ENCODE measurements at places on chromosomes 4 and X.

DNA sequence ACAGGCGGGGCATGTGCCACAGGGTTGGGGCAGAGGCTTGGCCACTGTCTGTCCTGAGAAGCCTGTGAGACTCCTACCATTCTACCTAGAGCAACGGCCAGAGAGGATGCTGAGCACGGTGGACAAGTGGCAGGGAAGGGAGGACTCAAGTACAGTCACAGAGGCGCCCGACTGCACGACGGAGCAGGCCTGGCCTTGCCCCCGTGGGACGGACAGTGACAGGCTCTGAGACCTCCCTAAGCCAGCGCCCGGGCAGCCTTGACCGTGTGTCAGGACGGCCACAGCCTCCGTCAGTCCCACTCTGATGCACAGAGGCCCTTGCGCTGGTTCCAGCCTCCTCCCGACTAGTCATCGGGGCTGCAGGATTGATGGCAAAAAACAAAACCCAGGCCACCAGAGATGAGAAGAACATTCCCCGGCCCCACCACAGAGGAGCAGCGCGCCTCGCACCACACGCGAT lies 36.7 kb upstream of the MXD4 start:
- no peak for DNase-seq

DNA sequence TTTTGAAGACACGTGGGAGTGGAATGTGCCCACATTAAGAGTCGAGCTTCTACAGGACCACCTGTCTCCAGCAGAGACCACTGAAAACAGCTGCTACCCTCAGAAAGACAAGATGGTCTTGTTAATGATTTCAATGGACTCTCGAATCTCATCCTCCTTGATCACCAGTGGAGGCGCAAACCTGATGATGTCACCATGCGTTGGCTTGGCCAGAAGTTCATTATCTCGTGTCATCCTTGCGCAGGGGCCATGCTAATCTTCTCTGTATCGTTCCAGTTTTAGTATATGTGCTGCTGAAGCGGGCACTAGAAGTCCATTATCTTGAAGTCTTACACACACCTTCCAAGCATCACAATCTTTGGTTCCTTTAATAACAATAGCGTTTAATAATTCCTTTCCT lies 23.3 kb downstream of the SPACA5B start:
- no peak for DNase-seq

- no peak for DNase-seq
These were observed 7.7 kb downstream of the LSM6 start for GRCh38 chr4:146183209-146183608.

- no peak for DNase-seq
These were observed 48.6 kb downstream of the WFS1 start for GRCh38 chr4:6318206-6318605.

- DNase-seq = no peak
These were observed 78.7 kb upstream of the DCLK2 start for GRCh38 chr4:149999485-150000074.

DNA sequence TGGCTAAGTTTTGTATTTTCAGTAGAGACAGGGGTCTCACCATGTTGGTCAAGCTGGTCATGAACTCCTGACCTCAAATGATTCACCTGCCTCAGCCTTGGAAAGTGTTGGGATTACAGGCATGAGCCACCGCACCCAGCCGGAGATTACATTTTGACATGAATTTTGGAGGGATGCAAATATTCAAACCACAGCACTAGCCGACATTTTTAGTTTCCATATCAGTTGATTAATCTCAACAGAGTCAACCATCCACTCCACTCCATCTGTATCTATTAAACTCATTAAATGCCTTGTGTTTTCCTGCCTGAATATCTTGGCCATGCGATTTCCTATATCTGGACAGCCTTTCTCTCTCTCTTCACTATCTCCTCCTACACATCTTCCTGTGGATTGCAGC lies 64.1 kb upstream of the PDGFRA start:
- no peak for DNase-seq

DNA sequence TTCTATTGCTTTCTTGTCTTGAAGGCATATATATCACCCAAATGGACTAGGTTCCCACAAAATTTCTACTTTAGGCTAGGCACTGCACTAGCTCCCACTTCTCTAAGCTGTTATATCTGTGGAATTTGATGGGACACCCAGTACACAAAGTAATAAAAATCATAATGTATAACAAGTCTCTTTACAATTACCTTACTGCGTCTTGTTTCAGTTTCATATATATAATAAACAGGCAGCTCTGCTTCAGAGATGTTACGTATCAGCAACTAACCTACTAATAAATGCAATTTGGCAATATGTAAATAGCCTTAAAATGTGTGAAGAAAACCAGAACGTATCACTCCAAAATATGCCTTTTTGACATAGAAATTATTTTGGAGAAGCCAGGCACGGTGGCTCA lies 42.0 kb upstream of the UGDH start:
- DNase-seq = no peak

DNA sequence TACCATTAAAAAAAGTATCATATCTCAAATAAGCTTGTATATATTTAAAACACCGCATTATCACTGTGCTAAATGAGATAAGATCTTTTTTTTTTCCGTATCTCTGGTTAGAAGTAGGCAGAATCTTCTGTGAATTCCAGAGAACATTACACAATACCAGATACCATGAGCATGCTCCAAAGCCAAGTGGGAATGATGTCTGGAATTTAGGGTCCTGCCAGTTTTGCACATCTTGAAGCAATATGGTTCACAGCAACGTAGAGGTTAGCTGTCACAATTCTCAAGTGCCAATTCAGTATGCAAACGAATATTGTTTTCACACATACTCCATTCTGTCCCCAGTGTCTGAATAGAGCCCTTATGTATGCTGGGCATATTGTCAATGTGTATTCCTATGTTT lies 127.5 kb upstream of the NEIL3 start:
- DNase-seq = no peak

DNA sequence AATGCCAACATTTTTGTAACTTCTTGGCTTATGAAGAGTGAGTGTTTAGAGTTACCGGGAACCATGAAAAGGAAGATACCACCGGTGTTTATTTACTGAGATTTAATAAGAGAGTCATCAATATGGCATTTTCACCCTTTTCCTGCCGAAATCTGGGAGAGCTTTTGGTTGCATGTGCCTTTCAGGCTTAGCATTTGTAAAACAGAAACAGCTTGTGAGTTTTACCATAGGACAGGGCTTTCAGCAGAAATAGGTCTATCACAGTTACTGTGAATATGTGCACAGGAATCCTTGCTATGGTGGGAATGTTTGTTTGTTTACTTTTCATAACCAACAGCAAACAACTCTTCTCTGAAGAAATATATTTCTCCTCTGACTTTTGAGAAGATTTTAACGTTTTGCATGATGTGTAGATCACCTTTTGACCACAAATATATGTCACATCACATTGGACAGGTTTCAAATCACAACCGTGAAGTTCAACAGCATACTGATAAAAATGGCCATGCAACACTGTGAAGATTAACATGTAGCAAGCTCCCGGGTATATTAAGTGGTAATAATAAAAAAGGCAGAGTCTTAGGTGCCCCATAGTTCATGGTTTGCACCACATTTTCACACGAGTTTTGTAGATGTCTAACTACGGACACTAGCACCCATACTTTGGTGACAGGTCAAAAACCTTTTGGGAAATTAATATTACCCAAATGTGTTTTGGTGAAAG lies 21.3 kb downstream of the ARHGAP24 start:
- DNase-seq = no peak

DNA sequence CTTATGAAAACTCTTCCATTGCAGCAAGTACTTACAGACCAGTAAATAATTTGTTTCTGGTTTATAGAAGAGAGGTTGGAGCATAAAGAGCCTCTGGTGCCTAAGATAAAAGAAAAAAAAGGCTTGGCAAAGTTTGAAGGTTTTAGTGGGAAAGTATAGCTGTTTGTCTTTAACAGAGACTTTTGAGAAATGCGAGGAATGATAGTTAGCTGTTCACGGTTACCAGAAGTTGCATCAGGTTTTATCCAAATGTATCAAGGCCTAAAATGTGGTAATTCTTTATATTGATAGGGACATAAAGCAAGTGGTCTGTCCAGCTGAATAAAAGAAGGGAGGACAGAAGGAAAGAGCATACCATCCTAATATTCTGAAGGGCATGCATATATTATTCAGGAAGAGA lies 29.3 kb downstream of the RAP1GDS1 start:
- no peak for DNase-seq

DNA sequence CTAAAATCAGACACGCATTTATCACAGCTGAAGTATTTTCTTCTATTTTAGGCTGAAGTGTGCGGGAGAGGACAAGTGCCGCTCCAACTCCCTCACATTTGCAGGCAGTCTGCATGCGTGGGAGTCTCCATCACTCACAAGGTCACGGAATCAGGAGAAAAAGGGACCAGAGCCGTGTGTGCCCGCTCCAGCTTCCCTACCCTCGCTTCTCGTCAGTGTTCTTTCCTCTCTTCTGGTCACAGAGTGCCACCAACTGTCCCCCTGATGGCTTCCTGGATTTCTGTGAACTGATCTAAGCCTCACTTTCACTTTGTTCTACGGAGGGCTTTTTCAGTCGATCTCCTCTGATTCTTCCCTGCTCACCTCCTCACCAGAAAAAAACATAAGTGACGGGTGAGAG lies 407.4 kb upstream of the AADAT start:
- DNase-seq = no peak

GRCh38 chrX:54301516-54301915 lies 56.3 kb downstream of the WNK3 start:
- DNase-seq = no peak

- DNase-seq = no peak
These were observed 135.8 kb upstream of the IL1RAPL2 start for GRCh38 chrX:104430072-104430741.

- DNase-seq = no peak
These were observed 13.7 kb downstream of the STAG2 start for GRCh38 chrX:123975180-123975579.

DNA sequence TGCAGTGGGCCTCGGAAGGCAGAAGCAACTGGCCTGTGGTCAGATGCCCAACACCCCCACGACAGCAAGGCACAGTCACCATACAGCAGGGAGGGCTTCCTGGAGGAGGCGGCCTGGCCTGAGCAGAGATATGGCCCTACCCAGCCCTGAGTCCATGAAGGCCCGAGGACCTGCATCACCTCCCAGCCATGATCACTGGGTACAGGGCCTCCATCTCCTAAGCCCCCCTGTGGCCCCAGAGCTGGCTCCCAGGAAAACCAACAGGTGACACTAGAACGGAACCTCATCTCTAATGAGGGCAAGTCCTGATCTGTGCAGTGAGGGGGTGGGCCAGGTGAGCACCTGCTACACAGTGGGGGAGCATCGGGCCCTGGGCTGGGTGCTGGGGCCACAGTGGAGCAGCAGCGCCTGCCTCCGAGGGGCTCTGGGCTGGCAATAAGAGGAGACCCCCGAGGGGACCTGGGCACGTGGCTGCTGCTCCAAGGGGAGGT lies 26.2 kb upstream of the MXD4 start:
- DNase-seq = no peak

GRCh38 chrX:140672840-140673731 lies 36.5 kb upstream of the LINC00632 start:
- DNase-seq = no peak

DNA sequence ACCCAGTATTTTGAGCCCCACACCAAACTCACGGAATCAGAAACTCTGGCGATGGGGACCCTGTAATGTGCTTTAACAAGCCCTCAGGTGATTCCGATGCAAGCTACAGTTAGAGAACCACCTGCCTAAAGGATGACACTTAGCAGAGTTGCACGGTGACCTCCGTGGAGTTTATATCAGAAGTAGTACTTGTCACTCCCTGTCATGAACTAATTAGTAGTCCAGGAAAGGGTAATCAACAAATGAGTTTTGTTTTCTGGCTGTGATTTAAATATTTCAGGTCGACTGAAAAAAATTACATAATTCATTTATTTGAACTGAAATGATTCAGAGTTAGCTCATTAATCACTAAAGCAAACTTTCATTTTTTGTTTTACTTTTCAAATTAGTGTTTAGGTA lies 56.4 kb downstream of the TMA16 start:
- DNase-seq = no peak

DNA sequence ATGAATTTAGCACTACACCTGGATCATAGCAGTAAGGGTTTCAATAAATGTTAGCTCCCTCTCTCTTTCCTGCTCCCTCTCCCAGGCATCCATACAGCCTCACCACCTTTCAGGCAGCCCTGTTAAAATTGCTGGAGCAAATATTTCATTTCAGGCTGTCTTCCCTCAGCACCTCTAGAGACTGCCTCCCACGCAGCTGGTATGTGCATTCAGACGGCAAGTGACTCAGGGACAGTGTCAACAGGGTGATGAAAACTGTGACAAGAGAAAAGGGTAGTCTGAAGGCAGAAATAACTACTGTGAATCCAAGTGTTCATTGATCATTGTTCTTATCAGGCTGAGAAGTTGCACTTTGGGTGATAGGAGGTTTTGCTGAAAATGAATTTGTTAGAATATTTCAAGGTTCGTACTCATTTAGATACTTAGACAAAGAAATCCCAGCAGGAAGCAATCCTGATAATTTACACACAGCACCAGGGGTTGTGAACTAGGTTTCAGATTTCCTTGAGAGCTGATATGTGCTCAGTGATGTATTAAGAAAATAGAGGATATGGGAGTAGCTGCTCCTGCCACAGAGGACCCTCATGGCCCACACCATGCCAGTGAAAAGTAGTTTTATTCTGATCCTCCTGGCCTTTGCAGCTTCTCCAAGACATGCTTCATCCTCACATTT lies 424.2 kb downstream of the FGF13 start:
- DNase-seq = no peak

- DNase-seq = no peak
These were observed 325.0 kb downstream of the PCDH7 start for GRCh38 chr4:31045151-31045550.

DNA sequence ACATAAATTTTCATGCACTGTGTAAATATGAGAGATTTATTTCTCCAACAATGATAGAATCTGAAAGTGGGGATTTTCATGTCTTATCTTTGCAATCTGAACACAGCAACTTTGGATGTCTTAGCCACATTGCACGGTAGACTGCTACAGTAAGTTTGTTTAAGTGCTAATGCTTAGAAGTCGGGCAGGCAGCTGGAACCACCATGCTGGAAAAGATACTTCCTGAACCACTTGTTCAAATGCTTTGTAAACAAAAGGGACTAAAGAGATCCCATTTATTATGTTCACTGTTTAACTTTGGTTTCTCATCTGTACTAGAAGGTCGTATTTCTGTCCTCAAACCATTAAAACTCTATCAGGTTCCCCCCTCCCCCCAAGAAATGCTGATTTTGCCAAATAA lies 555.9 kb upstream of the DIPK2B start:
- DNase-seq = no peak

- DNase-seq = no peak
These were observed 19.6 kb upstream of the NSUN7 start for GRCh38 chr4:40730091-40730679.

- DNase-seq = no peak
These were observed 128.7 kb downstream of the FHIP1A start for GRCh38 chr4:151537687-151538086.

DNA sequence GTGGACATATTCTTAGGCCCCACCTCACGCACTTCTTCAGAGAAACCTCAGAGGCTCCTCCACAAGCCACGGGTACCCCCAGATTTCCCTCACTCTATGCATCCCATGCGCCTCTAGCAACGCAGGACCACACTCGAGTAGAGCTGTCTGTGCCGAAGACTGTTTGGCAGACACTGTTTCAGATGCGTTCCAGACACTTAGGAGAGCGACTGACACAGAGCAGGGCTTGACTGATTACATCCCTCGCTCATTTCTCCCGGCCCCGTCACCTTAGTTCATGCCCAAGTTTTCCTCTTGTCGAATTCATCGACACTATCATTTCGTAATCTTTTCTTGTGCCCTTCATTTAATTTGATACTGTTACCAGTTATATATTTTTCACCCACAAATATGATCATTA lies 15.0 kb downstream of the SORBS2 start:
- DNase-seq = no peak

GRCh38 chr4:109406337-109406931 lies 27.2 kb upstream of the SEC24B start:
- DNase-seq = peak; percentile 21

- no peak for DNase-seq
These were observed 1.4 kb upstream of the PHF8 start for GRCh38 chrX:54045563-54046228.

Data from activated T-cell treated with anti-CD3 and anti-CD28 coated beads for 24 hours (primary cell).